ENCODE measurements at places on chromosomes 2 and 18. TPM values are rescaled to one million over a fixed set of nuclear protein-coding genes. Genes with fewer than 3 reads are reported as not detected.

DNA sequence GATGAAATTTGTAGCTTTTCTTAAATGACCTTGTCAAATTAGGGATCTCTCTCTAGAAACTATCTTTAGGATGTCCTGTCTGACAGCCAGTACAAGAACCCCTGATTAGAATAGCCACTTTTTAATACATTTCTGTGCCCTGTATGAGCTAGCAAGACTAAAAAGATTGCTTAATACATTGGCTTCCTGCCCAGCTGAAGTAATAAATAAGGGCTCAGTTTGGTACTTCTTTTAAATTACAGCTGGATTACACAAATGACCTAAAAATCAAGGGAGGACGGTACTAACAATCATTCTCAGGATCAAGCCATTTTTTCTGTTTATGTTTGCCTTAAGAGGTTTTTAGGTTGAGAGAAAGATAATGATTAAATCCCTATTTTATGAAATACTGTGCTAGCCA lies 11.6 kb upstream of the OLA1 start:
- no peaks in the 10 kb centered on the region for H3K27me3 ChIP-seq
- no peak overlapping the region for H3K4me3 ChIP-seq
- no peak for DNase-seq
- no peaks in the 10 kb centered on the region for H3K4me1 ChIP-seq
- H3K36me3 ChIP-seq: no peaks in the 10 kb centered on the region
- H3K27ac ChIP-seq: no peak overlapping the region

- no peak for DNase-seq
- H3K4me3 ChIP-seq: no peak overlapping the region
- H3K4me1 ChIP-seq: no peaks in the 10 kb centered on the region
Observed at GRCh38 chr18:60838677-60839076, 466.1 kb upstream of the MC4R start.

DNA sequence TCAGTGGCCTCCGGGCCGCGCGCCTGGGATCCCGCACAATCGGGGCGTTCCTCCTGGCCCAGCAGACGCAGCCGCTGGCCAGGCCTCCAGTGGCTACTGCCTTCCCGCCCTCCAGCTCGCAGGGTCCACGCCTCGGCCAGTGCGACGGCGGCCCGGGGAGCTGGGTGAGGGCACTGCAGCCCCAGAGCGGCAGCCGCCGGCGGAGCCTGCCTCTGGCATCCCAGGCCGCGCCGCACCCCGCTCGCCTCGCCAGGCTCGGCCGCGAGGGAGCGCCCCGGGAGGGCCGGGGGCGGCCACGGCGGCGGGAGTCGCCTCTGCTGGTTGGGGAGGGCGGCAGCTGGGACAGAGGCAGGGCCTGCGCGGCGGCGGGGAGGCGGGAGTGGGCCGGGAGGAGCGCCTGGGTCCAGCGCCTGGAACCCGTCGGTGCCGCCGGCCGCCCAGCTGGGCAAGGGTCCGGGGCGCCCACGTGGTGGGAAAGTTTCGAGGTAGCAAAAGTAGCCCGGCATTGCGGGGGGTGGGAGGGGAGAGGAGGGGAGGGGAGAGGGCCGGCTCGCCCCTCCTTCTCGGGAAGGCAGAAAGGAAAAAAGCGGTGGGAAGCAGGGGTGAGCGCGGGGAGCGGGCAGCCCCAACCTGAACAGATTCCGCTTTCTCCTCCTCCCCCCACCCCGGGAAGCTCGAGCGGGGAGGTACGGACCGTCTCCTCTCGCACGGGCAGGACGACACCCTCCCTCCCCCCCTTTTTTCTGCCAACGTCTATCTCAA lies 1.5 kb upstream of the INHBB start:
- DNase-seq: peak; percentile 63
- H3K4me1 ChIP-seq: peaks cover 13% of the 10 kb centered on the region
- H3K36me3 ChIP-seq: no peaks in the 10 kb centered on the region
- H3K4me3 ChIP-seq: peak overlapping the region; percentile 66

DNA sequence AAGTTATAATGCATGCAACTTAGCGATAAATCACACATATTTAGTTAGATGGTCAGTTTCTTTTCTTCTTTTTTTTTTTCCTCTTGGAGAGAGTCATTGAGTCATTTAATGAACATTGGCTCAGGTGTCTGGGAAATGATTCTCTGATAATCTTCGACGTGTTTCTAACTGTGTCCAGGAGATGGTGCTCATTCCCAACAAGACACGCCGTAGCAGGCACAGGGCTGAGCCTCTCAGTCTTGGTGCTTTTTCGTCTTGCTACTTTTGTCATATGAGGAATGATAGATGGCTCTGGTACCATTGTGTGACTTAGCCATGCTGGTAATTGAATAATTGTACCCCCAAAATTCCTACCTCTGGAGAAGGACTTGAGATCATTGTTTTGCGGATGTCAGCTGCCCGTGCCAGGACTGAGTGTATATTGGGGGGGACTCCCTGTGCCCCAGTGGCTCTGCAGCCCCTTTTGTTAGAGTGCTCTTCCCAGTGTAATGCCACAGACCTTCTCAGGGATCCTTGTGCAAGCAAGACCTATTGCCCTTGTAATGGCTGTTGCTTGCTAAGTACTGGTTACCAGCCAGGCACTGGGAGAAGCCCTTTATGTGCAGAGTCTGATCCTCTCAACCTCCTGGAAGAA lies 107.6 kb upstream of the CYRIA start:
- no peaks in the 10 kb centered on the region for H3K27me3 ChIP-seq
- no peaks in the 10 kb centered on the region for H3K4me1 ChIP-seq
- no peak overlapping the region for H3K27ac ChIP-seq
- peak; percentile 60 for DNase-seq
- no peak overlapping the region for H3K4me3 ChIP-seq
- no peaks in the 10 kb centered on the region for H3K36me3 ChIP-seq

- H3K4me3 ChIP-seq: no peak overlapping the region
- H3K27me3 ChIP-seq: no peaks in the 10 kb centered on the region
- no peak for DNase-seq
- H3K27ac ChIP-seq: no peak overlapping the region
- no peaks in the 10 kb centered on the region for H3K36me3 ChIP-seq
- no peaks in the 10 kb centered on the region for H3K4me1 ChIP-seq
Observed at GRCh38 chr2:148802448-148803220, 72.4 kb upstream of the KIF5C start.

The CIDEA gene
- not detected for total RNA-seq

The POTEF gene
- total RNA-seq: 56.9 TPM

The TMEM169 gene
- total RNA-seq: 0.37 TPM

The SIX3 gene
- 0.19 TPM for total RNA-seq

The ZEB2 gene
- total RNA-seq: 96.4 TPM

Measured in testis (tissue), 5 donors.